K562 (cell line): ENCODE measurements at places on chromosomes 1 and 21.

- DNase-seq = no peak
Measured at GRCh38 chr1:54018635-54019034, 649 bp upstream of the LDLRAD1 start.

DNA sequence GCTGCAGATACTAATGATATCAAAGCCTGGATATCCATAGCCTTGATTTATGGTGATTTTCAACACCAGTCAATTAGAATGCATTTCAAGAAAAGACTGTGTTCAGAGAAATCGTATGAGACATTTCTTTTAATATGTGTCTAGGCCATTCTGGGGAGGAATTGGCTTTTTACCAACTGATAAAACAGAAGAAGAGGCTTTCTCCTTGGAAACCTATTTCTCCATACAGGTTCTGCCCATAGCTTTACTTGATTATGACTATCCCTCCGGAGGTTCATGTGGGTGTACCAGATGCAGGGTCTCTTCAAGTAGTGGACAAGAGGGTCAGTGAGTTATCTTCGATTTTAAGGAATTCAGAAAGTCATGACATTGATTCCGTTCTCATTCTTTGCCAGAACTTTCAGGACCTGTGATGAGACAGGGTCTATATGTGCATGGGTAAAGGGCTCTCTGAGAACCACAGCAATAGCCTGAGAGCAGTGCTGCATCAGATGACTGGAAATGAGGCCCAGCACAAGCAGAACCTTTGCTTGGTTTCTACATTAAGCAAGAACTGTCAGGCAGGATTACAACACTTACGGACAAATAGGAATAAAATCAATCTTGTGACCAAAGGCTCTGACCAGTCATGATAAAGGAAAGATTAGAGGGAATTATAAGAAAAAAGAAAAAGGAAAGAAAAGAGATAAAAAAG lies 263.7 kb upstream of the SGIP1 start:
- no peak for DNase-seq

- DNase-seq = no peak
Measured at GRCh38 chr1:199007423-199007822, 368.6 kb downstream of the PTPRC start.

DNA sequence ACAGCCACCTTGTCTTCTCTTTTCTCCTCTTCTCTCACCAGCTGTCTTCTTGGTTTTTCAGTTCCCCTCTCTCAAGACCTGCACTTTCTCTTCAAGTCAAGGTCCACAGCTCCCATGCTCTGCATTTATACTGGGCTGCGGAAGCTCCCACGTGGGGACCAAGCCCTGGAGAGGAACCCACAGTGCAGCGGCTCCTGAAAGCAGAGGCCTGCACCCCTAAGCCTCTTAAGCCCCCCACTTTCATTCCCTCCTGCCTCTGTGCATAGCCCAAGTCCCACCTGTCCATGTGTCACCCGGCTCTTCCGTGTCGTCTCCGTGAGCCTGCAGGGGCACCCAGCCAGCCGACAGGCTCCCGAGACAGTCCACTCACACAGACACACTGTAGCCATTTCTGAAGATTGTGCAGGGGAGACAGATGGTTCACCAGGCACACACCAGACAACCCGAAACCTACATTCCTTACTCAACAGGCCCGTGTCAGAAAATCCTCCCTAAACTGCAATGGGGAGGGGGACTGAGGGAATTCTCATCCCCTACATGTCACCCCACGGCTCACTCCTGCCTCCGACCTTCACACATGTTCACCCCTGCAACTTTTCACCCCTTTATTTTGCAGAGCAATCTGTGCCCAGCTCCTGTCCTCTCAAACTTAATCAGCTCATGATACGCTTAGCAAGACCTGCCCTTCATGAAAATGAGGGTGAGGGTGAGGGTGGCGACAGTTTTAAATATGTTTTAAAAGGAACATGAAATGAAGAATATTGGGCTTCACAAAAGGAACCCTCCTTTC lies 6.3 kb downstream of the MX2 start:
- no peak for DNase-seq

- DNase-seq = no peak
Measured at GRCh38 chr21:36163750-36164741, 7.4 kb downstream of the DOP1B start.

DNA sequence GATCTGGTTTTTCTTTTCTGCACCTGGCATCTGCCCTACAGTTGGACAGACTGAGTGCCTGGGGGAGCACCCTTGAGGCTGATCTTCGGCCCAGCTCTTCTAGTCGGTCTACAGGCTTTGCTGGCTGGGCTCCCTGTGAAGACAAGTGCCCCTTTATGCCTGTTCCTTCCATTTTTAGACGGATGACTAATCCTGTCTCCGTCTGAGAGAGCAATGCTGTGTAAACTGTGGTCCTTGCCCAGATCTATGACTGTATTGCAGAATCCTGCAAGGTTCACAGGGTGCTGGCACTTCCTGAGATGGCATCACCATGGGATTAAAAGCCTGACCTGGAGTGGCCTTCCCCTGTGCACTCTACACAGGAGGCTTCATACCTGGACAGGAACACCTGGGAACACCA lies 47.6 kb upstream of the SAMD13 start:
- no peak for DNase-seq

DNA sequence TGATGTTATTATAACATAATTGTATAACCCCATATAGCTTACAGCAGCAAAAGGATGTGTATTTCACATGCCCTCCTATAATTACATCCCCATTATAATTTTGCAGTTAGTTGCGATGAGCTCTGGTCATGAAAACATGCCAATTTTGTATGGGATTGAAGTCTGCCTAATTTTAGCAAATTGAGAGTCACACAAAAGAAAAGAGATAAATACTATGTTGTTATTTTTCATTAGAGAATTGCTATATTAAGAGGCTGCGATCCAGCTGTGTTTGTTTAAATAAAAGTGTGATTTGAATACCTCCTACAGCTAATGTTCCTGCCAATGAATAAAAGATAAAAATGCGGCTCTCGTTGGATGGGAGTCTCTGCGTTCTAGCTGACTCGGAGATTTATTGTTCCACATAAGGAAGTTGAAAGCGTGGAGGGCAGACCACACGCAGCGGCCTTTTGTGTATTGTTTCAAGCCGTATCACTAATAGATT lies 461.0 kb upstream of the NFIA start:
- DNase-seq = no peak

DNA sequence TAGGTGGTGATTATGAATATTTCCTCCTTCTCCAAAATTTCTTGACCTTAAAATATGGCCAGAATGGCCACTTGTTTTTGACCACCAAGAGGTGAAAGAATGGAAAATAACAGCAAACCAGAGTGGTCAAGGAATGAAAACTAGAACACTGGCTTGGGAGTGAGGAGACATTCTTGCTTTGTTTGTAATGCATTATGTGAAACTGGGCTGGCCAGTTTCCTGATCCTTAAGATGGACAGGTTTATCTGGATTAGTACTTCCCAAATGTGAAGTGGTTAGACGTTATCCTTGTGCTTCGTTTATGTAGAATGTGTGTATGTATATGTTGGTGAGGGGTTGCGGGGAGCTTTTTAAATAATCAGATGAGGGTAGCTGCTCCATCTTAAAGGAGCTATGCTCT lies 12.8 kb downstream of the PLA2G4A start:
- no peak for DNase-seq

DNA sequence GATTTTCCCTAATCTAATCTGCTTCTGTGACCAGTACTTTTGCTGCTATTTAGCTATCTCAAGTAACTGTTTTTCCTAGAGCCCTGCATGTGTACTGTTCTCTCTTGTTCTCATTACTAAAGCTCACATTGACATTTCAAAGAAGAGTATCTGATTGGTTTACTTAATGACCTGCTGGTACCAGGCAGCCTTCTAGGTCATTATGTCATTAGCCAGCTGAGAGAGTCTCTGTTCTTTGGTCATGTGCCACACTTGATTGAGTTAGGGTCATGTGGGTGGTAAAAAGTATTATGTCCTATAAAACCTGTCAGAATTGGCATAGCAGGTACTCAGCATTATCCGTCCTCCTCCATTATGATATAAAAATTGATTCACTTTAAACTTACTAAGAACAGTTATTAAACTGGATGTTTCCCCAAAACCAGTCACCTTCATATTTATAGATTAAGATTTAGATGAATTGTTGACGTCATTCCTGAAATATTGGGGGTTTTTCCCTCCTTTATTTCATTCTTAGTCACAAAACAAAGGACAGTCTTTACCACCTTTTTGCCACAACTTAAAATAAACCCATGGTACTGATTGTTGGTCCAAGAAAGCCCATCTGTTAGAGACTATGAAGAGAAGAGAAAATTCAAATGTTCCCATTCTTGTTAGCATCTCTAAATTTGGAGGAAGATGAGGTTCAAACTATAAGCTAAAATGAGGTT lies 22.2 kb downstream of the FNDC5 start:
- DNase-seq = no peak

GRCh38 chr1:208171616-208172422 lies 72.4 kb downstream of the PLXNA2 start:
- DNase-seq = peak; percentile 54

DNA sequence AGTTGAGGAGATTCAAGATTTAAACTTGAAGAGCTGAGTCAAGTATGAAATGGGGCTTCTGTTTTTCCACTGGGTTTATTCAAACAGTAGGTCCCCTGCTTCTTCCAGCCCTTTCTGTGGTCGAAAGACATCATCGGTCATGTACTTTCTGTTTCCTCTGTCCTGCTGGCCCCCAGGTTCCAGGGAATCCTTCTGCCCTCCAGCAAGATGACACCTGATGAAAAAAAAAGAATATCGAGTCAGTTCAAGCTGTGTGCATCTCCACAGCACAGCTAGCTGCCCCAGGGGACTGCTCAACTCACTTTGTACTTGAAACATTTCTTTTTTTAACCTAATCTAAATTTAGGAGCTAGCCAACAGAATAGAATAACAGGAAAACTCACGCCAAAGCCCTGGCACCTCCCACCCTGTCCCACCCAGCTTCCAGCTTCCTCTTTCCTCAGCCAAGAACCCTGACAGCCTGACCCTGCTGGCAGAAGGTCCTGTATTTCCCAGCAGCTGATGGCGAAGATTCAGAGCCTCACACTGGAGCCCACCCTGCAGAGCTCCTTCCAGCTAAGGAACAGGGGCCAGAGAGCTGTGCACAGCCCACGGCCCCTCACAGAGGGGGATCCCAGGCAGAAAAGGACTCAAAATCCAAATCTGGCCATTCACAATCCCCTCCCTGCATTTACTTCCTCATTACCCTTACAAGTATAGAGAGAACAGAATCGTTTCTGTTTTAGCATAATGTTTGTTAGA lies 176.5 kb downstream of the PSMG1 start:
- DNase-seq = no peak

DNA sequence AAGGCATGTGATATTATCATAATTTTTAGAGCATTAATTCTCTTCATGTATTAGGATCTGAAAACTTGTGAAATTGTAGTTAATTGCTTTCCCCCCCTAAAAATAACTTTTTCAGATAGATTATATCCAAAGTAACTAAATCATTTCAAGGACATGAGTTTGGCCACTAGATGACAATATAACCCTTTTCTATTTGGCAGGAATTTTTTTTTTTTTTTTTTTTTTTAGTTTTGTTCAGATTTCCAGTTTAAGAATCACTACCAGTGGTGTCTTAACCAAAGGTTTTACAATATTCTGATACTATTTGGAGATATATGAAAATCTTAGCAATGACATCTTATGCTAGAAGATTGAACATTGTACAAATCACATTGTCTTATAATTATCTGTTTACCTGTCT lies 370.8 kb downstream of the AMY1C start:
- no peak for DNase-seq

DNA sequence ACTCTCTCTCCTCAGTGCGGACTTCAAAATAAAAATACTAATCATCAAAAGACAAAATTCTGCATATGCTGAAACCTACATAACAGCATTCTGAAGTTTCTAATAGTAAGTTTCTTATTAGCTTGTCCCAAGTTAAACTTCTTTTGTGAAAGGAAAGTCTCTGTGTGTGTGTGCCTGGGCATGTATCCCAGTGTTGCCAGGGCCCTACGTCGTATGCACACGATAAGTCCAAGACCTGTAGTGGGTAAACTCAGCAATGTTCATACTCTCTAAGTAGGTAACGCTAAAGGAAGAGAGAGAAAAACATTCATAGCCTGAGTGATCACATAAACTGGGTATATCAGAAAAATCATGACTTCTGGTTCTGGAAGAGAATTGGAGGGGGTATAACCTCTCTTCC lies 465.7 kb downstream of the SMYD3 start:
- no peak for DNase-seq

DNA sequence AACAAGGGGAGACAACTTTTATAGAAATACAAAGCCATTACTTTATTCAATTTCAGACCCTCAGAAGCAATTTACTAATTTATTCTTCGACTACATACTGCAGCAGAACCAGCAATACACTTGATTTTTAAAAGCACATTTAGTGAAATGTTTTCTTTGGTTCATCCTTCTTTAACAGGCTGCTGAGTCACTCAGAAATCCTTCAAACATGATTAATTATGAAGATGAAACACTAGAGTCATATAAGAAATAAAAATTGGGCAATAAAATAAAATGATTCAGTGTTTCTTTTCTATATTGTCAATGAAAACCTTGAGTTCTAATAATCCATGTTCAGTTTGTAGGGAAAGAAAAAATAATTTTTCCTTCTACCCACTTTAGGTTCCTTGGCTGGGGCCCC lies 47.0 kb downstream of the CHML start:
- DNase-seq = no peak

GRCh38 chr1:187641907-187642306 lies 813.2 kb downstream of the PLA2G4A start:
- no peak for DNase-seq

DNA sequence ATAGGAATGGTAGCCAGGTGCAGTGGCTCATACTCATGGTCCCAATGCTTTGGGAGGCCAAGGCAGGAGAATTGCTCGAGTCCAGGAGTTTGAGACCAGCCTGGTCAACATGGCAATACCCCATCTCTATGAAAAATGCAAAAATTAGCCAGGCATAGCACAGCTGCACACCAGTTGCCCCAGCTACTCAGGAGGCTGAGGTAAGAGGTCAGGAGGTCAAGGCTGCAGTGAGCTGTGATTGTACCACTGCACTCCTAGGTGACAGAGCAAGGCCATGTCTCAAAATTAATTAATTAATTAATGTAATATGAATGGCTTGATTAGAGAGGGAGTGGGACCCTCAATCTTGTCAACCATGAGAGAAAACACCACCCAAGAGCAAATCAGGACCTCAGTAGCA lies 198.7 kb upstream of the DUSP10 start:
- no peak for DNase-seq

- peak; percentile 69 for DNase-seq
Measured at GRCh38 chr1:111139324-111139955, 453 bp downstream of the DRAM2 start.

DNA sequence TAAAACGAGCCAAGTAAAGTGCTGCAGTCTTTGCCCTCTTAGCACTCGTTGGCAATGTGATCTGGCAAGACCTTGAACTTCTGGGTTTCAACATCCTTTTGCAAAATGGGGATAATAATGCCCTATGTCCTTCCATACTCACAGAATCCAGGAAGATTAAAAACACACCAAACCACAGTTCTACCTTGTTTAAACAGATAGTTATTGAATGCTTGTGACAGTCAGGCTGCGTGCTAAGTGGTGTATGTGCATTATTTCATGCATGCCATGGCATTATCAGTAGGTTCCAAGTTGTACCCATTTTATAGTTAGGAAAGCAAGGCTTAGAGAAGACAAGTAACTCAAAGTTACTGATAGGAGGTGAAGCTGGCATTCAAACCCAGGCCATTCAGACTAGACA lies 308.6 kb upstream of the PROX1 start:
- no peak for DNase-seq
